ENCODE measurements at places on chromosomes 6 and 20.
A peak's percentile ranks its signal among the peaks of the same experiment; 100 is the strongest.

DNA sequence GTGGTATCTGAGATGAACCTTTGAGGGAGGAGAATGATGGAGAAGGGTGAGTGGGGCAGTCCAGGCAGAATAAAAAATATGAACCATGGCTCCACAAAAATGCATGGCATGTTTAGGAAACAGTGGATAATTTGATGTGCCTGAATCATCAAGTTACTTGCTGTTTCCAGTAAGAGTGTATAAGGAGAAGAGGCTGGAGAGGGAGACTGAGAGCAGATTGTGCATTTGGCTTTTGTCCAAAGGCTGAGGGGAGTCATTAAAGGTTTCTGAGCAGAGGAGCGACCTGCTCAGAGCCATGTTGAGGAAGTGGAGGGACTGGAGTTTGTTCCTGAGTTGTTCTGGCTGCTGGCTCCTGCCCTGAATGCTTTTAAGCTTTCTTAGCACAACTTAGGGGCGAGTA lies 6.1 kb downstream of the MMP24 start:
- peak; percentile 28 for DNase-seq

GRCh38 chr6:37967651-37968050 lies 148.1 kb downstream of the ZFAND3 start:
- no peak for DNase-seq

GRCh38 chr6:97174471-97174870 lies 108.5 kb downstream of the MMS22L start:
- no peak for DNase-seq

GRCh38 chr6:14211562-14211942 lies 94.0 kb downstream of the CD83 start:
- peak; percentile 87 for DNase-seq

GRCh38 chr20:50417023-50417329 lies 93.2 kb upstream of the PTPN1 start:
- no peak for DNase-seq

DNA sequence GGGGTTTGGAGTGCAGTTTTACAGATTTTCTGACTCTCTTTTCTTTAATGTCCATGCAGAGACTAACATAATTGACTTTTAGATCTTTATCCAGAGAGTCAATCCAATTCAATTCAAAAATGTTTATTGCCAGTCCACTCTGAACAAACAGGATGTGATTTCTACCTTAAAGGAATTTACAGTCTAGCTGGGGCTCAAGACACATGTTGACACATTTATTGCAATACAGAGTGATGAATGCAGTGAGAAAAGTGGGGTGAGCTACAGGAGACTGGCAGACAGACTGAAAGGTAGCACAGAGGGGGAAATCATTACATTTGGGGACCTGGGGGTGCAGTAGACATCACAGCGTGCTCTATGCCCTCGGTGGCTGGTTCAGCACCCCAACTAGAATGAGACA lies 193.9 kb downstream of the SLC24A3 start:
- no peak for DNase-seq

GRCh38 chr20:4326195-4327065 lies 311.1 kb upstream of the RNF24 start:
- DNase-seq, result no peak

GRCh38 chr6:144334150-144334708 lies 49.1 kb downstream of the UTRN start:
- peak; percentile 74 for DNase-seq

DNA sequence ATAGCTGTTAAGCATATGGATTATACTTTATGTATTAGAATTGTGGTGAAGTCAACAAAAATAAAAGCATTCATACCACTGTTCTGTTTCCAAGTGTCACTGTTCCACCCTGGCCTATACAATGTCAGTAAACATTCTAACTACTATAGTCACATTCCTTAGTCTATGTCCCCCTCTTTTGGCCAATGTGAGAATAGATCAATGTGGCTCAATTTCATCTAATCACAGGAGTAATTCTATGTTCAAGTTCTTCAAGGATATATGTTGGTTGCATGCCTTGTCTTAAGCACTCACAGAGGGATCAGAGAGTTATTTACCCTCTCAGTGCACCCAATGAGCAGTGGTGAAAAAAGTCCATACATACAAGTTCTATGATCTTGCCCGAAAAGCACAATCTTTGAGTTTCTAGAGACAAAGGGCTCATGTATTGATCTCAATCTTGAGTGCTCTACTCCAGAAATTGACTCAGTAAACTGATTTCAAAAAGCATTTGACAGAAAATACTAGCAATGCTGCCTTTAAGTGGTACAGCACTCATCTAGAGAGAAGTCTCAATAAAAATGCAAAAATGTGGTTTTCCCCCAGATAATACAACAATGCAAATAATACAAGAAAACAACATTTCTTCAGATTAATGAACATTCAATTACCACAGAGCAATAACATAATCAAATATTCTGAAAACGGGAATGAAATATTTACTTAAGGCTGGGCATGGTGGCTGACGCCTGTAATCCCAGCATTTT lies 16.5 kb downstream of the SMLR1 start:
- no peak for DNase-seq

DNA sequence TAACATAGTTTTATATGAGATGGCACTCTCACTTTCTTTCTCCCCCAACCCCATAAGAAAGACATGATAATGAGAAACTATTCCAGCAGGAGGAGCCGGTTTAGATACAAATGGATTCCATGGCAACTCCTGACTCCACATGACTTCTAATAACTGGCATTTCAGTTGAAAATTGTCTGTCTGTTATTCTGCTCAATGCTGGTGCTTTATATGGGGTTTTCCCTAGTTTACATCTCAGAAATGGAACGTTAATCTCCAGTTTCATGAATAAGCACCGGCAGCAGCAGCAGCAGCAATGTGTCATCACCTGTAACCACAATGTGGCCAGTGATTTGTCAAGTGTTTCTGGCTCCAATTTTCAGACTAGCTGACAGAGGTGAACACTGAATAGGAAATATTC lies 8.0 kb upstream of the SIM1 start:
- DNase-seq, result no peak

DNA sequence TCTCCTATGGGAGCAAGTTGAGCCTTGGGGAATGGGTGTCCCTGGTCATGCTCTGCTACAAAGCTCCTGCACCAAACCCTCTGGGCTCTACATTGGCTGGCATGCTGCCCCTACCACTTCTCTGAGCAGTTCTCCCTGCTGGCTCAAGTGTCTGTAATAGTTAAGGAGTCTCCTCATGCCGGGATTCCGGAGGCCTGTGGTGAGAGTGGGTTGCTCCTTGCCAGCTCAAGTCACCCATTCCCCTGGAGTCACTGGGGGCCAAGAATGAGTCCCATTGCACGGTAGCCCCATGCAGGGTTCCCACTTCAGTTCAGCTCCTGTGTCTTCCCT lies 173.9 kb downstream of the PRDM13 start:
- DNase-seq, result no peak
